ENCODE measurements at places on chromosomes 16 and 17.

GRCh38 chr17:31394544-31394943, 3.1 kb downstream of the RAB11FIP4 start:
- DNase-seq = no peak

- DNase-seq = no peak
Measured at GRCh38 chr17:75260641-75261335, 618 bp downstream of the GGA3 start.

GRCh38 chr17:2995886-2996809, 67.3 kb downstream of the OR1D5 start:
- no peak for DNase-seq

DNA sequence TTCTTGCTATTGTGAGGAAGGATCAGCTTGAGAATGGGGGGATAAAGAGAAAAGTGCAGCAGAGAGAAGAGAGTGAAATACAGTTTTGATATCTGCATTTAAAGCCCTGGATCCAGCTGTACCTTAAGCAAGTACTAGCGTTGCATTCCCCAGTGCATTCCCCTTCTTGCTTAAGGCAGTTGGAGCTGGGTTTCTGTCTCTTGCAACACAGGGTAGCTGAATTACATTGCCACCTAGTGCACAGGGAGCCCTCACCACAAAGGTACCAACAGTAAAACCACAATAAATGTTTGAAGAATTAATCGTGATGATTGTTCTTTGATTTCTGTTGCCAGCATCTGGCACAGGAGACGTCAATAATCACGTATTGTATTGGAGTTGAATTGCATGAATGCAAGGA, 588.7 kb downstream of the RBFOX1 start:
- no peak for DNase-seq

- no peak for DNase-seq
Measured at GRCh38 chr17:28613931-28614381, at the start of gene RSKR. Gene RSKR, minus strand, starts transcription at chr17:28614185. Its CDS starts 24 bp downstream, at chr17:28614161.

DNA sequence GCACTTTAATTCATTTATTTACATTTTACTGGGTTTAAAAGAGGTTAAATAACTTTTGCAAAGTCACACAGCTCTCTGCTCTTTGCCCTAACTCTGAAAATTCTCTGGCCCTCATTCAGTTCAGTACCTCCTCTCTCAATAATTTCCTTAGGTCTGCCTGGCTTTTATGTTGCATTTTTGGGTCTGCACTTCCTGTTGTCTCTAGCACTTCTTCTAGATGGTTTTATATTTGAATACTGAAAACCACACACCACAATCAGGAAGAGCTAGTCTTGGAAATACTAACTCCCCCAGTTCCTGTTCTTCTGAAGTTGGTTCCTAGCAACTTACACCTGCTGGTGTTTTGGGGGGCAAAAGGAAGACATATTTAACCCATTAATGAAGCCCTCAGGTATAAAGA, 577.9 kb downstream of the HS3ST4 start:
- DNase-seq = no peak

DNA sequence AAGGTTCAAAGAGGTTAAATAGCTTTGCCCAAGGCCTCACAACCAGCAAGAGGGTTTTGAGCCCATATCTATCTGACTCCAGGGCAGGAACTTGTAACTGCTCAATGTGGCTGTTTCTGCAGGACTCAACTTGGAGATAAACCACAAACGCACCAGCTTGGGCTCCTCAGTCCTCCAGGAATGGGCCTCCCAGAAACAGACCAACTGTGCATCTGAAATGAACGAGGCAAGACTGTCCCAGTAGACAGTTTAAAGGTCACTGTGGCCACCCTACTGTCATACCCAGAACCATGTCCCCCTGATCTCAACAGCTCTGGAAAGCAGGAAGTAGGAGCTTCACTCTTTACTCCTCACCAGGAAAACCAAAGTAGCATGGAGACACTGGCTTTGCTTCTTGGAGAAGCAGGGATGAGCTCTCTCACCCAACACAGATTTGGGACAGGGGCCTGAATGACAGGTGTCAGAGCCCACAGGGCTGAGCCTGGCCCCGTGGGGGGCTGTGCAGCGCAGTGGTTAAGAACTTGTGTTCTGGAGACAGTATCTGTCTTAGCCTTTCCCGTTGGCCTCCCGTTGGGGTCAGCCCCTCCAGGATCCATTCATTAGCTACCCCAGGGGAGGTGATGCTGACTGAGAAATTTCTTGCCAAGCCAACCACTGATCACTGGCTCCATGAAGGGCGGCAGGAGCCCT, 2.3 kb upstream of the CALB2 start:
- DNase-seq = no peak

- no peak for DNase-seq
Measured at GRCh38 chr16:78142788-78143187, 43.3 kb downstream of the WWOX start.

GRCh38 chr16:87361916-87362619, 21.5 kb downstream of the FBXO31 start:
- DNase-seq = no peak

GRCh38 chr17:57902800-57903759, 52.1 kb downstream of the CUEDC1 start:
- DNase-seq = no peak

- no peak for DNase-seq
Measured at GRCh38 chr17:1367351-1367745, 32.7 kb downstream of the YWHAE start.

GRCh38 chr17:8244768-8245167, 3.1 kb downstream of the CTC1 start:
- DNase-seq = no peak

DNA sequence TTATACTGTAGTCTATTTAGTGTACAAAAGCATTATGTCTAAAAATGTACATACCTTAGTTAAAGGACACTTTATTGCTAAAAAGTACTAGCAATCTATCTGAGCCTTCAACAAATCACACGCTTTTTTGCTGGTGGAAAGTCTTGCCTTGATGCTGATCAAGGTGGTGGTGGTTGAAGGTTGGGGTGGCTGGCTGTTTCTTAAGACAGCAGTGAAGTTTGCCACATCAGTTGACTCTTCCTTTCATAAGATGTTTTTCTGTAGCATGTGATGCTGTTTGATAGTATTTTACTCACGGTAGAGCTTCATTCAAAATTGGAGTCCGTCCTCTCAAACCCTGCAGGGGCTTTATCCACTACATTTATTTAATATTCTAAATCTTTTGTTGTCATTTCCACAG, 8.6 kb downstream of the ADGRG5 start:
- no peak for DNase-seq

DNA sequence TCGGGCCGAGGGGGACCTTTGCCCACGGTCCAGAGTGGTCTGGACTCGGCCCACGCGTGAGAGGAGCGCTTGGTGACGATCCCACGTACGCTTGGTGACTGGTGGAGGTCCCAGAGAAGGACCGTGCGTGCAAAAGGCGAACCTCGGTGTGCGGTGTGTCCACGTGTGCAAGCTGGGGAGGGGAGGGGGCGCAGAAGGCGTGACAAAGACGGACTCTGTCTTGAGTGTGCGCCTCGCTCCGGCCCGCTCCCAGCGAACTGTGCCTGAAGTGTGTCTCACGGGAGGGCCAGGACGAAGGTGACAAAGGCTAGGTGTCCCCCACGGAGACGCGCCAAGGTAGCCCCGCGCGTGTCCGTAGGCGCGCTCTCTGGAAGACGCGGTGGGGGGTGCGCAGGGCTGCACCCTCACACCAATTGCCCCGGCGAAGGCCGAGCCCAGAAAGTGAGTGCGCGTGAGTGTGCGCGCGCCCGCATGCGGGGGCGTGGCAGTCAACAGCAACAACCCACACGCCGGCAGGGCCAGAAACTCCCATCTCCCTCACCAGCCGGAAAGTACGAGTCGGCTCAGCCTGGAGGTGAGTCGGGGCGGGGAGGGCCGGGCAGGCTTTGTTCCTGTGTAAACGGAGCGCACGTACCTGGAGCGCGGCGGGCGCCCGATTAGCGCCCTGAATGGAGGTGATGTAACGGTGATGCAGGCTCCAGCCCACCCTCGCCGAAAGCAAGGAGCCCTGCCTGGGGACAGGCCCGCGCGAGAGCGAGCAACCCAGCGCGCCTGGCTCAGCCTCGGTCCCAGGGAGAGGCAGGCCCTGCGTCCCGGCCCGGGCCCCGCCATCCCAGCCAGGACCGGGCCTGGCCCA, at the start of gene GPRC5C:
GPRC5C (plus strand) TSS at position 521 of the 856 bp plus-strand sequence. CDS start 7,689 bp downstream, outside the sequence.
- DNase-seq = no peak

DNA sequence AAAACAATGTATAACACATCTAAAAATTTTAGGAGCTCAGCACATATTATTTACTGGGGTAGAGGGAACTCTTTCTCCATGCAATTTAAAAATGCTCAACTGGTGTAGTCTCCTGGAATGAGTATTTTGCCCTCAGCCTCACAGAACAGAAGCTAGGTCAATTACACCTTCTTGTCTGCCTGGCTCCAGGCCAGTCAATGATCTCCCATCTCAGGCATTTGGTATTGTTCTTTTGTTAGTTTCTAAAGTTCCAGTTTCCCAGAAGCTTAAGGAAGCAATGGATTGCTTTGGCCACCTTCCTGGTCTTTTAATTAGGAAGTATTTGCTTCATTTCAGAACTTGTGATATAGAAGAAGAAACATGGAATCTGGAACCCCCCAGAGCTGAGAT, 360.3 kb upstream of the ASIC2 start:
- DNase-seq = no peak

DNA sequence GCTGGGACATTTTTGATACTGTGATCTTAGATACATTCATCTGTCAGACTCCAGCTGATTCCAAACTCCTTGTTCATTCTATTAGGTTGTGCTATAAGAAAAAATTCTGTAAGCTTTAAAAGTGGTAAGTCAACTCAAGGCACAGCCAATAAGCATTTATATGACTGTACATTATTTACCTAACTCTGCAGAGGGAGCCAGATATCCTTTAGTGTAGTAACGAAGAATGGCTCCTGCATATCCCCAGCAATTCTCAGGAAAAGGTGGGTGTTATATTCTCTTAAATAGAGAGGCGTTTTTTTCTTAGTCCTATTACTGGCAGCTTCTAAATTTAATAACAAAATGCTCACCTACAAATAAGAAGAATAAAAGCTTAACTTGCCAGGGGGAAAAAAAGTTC, 374.3 kb upstream of the GOT2 start:
- no peak for DNase-seq

- no peak for DNase-seq
Measured at GRCh38 chr16:20853143-20853542, 46.8 kb downstream of the REXO5 start.

GRCh38 chr16:57358527-57359095, at the start of gene CCL22:
Gene CCL22, plus strand, starts transcription at chr16:57358783. Its CDS starts 34 bp downstream, at chr16:57358817.
- no peak for DNase-seq

GRCh38 chr17:18921912-18922451, 30.0 kb upstream of the SLC5A10 start:
- no peak for DNase-seq

- DNase-seq = no peak
Measured at GRCh38 chr17:12472252-12473173, 193.2 kb upstream of the MYOCD start.

Data from activated CD8-positive, alpha-beta memory T cell treated with anti-CD3 and anti-CD28 coated beads for 48 hours (primary cell).